ENCODE measurements at places on chromosomes 11 and 22. TPM values are rescaled to one million over a fixed set of nuclear protein-coding genes. Genes with fewer than 3 reads are reported as not detected.

The DLG2 gene
- not detected for total RNA-seq

The ALDH3B1 gene
- 141 TPM for total RNA-seq

The MS4A10 gene
- not detected for total RNA-seq

The SCO2 gene
- total RNA-seq: 5.1 TPM

The ANO9 gene
- 1.2 TPM for total RNA-seq

The LSP1 gene
- 1.3 TPM for total RNA-seq

The RAPSN gene
- total RNA-seq: not detected

The P2RY2 gene
- total RNA-seq: 7.5 TPM

The TMEM80 gene
- 10.8 TPM for total RNA-seq

The NXPE2 gene
- not detected for total RNA-seq

The POU2AF2 gene
- not detected for total RNA-seq

The PYGM gene
- 0.30 TPM for total RNA-seq

The GPHA2 gene
- total RNA-seq: not detected

The CRYBB1 gene
- total RNA-seq: not detected

The SMTNL1 gene
- not detected for total RNA-seq

The PDE2A gene
- total RNA-seq: 2.3 TPM

The KIF18A gene
- 15.3 TPM for total RNA-seq

The TEX12 gene
- not detected for total RNA-seq

The SMIM35 gene
- total RNA-seq: not detected

The RIMBP3C gene
- 0.27 TPM for total RNA-seq

The C1QTNF5 gene
- not detected for total RNA-seq

The GDPD4 gene
- total RNA-seq: not detected

The MAPK8IP1 gene
- total RNA-seq: 5.7 TPM

The SNAP29 gene
- total RNA-seq: 16.2 TPM

The C11orf42 gene
- total RNA-seq: not detected

The KCNQ1 gene
- total RNA-seq: 0.19 TPM

The DCHS1 gene
- total RNA-seq: 0.08 TPM

The ZP1 gene
- total RNA-seq: not detected

The FAM168A gene
- 15.3 TPM for total RNA-seq

The TECTA gene
- total RNA-seq: 0.03 TPM

The RBMXL2 gene
- not detected for total RNA-seq

The CCDC15 gene
- total RNA-seq: 0.43 TPM

The HSPB2 gene
- not detected for total RNA-seq

The JAML gene
- not detected for total RNA-seq

The MS4A3 gene
- not detected for total RNA-seq

The PDGFB gene
- total RNA-seq: 2.8 TPM

The GRAMD1B gene
- total RNA-seq: 45.4 TPM

The SPINDOC gene
- 56.2 TPM for total RNA-seq

The OR51B5 gene
- not detected for total RNA-seq

The LDLRAD3 gene
- 22.2 TPM for total RNA-seq

The PAX6 gene
- 0.90 TPM for total RNA-seq

The CCDC116 gene
- 0.06 TPM for total RNA-seq

The TMPRSS4 gene
- 0.12 TPM for total RNA-seq

The C22orf15 gene
- not detected for total RNA-seq

The CABP7 gene
- total RNA-seq: 0.22 TPM

The PAMR1 gene
- not detected for total RNA-seq

The MMP13 gene
- total RNA-seq: not detected

The SSTR3 gene
- total RNA-seq: not detected

The TSPAN4 gene
- 107 TPM for total RNA-seq

The FAM111B gene
- total RNA-seq: 7.4 TPM

The FERMT3 gene
- 3.1 TPM for total RNA-seq

The YWHAH gene
- total RNA-seq: 141 TPM

The TUBA8 gene
- 0.88 TPM for total RNA-seq

The C11orf91 gene
- total RNA-seq: 1.3 TPM

The XBP1 gene
- 53.8 TPM for total RNA-seq

The MRGPRE gene
- 0.17 TPM for total RNA-seq
